ENCODE measurements at places on chromosomes 16 and 17. TPM values are rescaled to one million over a fixed set of nuclear protein-coding genes. Genes with fewer than 3 reads are reported as not detected.

Gene HEXD
- polyA plus RNA-seq: 33.7 TPM

Gene SOCS1
- 1.4 TPM for polyA plus RNA-seq

Gene KRTAP4-11
- not detected for polyA plus RNA-seq

Gene TCAP
- 455 TPM for polyA plus RNA-seq

Gene SOX15
- 1.3 TPM for polyA plus RNA-seq

Gene PYDC1
- polyA plus RNA-seq: 1.2 TPM

Gene KCNH4
- polyA plus RNA-seq: 0.07 TPM

Gene MEFV
- polyA plus RNA-seq: 1.3 TPM

Gene PAFAH1B1
- 131 TPM for polyA plus RNA-seq

Gene DRC7
- polyA plus RNA-seq: 0.17 TPM

Gene KRT27
- not detected for polyA plus RNA-seq

Gene KCNJ2
- 7.6 TPM for polyA plus RNA-seq

Gene ITGA3
- polyA plus RNA-seq: 16.5 TPM

Gene CMTM2
- 0.50 TPM for polyA plus RNA-seq

Gene CCL16
- polyA plus RNA-seq: not detected

Gene NIP7
- polyA plus RNA-seq: 21.7 TPM

Gene DUXB
- not detected for polyA plus RNA-seq

Gene CBX8
- polyA plus RNA-seq: 6.5 TPM

Gene SBK1
- 17.5 TPM for polyA plus RNA-seq

Gene KCNJ12
- polyA plus RNA-seq: 6.4 TPM

Gene RAP1GAP2
- polyA plus RNA-seq: 3.4 TPM

Gene ST6GALNAC2
- polyA plus RNA-seq: 1.3 TPM

Gene TMEM98
- polyA plus RNA-seq: 44.1 TPM

Gene NPB
- 0.42 TPM for polyA plus RNA-seq

Gene BRIP1
- polyA plus RNA-seq: not detected

Gene GPR139
- not detected for polyA plus RNA-seq

Gene GGT6
- polyA plus RNA-seq: 4.1 TPM

Gene TPSD1
- 0.64 TPM for polyA plus RNA-seq

Gene SEPTIN12
- polyA plus RNA-seq: 14.2 TPM

Gene TSPAN10
- 0.68 TPM for polyA plus RNA-seq

Gene MTMR4
- 17.7 TPM for polyA plus RNA-seq

Gene MT4
- polyA plus RNA-seq: not detected

Gene ADGRG3
- polyA plus RNA-seq: 0.55 TPM

Gene CDRT15
- 0.36 TPM for polyA plus RNA-seq

Gene RAPGEFL1
- polyA plus RNA-seq: 5.9 TPM

Gene RASL10B
- polyA plus RNA-seq: 1.4 TPM

Gene MPP2
- polyA plus RNA-seq: 4.4 TPM

Gene MEIOB
- polyA plus RNA-seq: 0.25 TPM

Gene IRF8
- 5.8 TPM for polyA plus RNA-seq

Gene IRX5
- 1.3 TPM for polyA plus RNA-seq

Gene MYL4
- 1,582 TPM for polyA plus RNA-seq

Gene LGALS9C
- not detected for polyA plus RNA-seq

Gene CACNG1
- 225 TPM for polyA plus RNA-seq

Gene KRT9
- not detected for polyA plus RNA-seq

Gene DYNLL2
- polyA plus RNA-seq: 35.1 TPM

Gene DBNDD1
- 13.4 TPM for polyA plus RNA-seq

Gene KRTAP9-2
- polyA plus RNA-seq: not detected

Gene LGALS9B
- polyA plus RNA-seq: not detected

Gene CEMP1
- 1.8 TPM for polyA plus RNA-seq

Gene AXIN2
- 19.2 TPM for polyA plus RNA-seq

Gene IGSF6
- not detected for polyA plus RNA-seq

Gene STX4
- polyA plus RNA-seq: 35.7 TPM

Data from muscle of arm (tissue), 14 donors.